ENCODE measurements at places on chromosomes 6 and 20.

DNA sequence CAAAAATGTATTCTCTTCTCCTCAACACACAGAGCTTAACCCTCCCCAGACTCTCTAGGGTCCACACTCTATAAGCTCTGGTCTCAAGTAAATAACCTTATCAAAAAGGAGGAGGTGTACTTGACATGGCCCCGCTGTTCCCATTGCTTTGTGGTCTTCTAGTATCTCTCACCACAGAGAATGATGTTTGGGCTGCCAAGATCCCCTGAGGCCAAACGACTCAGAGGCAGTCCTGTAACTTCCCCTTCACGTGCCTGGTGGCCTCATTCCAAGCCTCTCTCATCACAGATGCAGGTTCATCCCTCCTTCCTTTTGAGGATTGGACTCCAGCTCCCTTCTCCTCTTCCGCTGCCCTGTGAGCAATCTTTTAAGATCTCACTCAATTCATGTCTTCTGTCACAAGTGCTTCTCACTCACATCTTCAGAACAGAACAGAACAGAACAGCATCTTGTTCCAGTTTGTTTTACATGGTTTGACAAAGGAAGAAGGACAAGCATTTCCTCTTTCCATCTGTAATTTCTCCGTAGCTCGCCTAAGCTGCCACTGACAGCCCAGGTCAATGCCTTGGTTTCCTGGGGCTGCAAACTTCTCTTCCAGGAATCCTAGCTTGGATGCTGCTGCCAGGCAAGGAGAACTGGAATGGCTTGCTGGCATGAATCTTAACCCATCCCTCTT is 541.5 kb downstream of the CD83 start:
- DNase-seq: no peak

DNA sequence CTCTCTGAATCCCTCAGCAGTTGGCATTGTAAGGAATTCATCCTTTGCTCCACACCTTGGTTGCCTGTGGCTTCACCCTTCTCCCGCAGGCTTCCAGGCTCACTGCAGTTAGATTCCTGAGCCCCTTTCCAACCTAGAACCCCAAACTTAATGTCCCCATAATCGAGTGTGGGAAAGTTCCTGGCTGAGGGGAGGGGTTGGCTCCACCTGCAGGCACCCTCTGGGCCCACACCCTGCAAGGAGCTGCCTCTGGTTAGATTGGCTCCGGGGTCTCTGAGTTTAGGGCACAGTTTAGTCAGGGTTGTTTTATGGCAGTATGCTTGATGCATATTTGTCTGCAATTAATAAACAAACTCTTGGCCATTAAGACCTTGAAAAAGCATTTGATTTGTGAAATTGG is 63.4 kb downstream of the MTHFD1L start:
- DNase-seq: no peak

DNA sequence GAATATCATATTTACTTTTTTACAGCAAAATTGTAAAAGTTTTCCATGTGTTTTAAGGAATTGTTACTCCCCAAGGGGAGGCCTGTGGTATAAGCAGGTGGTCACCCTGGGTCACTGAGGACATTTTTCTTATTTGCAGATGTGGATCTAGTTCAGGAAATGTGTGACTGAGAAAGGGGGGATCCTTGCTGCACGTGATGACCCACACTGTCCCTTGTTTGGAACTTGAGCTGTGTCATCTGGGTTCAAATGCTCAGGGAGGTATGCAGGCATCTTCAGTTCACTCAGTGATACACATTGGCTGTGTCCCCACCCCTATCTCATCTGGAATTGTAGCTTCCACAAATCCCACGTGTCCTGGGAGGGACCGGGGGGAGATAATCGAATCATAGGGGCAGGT is 431.9 kb upstream of the CDH4 start:
- no peak for DNase-seq

DNA sequence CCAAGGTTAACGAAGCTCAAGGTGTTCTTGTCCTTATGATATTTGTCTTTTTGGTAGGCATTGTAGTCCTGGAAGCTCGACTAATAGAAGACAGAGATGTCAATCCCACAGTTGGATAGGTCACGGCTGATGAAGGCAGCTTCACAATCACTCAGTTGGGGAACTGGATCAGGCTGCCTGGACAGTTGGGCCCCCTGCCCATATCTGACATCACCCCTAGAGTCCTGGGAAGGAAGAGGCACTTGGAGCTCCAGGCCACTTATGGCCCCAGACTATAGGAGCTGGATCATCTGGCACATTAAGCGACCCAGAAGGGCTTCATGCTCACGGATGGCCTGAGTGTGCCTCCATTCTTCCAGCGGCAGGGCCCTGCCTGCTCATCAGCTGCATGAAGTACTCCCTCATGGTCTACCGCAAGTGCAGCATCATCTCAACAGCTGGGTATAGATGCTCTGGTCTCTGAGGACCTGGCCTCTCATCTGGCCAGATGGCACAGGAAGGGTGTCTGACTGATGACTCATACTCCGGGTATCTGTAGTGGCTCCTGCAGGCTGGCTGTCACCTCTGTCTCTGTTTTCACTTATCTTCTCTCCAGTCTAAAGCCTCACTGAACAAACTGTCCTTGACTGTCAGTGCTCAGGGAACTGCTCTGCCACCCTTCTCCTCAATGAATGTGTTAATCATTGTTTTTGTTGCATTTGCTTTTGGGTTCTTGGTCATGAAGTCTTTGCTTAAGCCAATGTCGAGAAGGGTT is 29.2 kb upstream of the SSR1 start:
- DNase-seq: peak; percentile 1

- no peak for DNase-seq
Measured at GRCh38 chr6:168319279-168320111, at the start of gene DACT2. DACT2 (minus strand) TSS chr6:168319777; CDS start chr6:168319633, 144 bp downstream.

DNA sequence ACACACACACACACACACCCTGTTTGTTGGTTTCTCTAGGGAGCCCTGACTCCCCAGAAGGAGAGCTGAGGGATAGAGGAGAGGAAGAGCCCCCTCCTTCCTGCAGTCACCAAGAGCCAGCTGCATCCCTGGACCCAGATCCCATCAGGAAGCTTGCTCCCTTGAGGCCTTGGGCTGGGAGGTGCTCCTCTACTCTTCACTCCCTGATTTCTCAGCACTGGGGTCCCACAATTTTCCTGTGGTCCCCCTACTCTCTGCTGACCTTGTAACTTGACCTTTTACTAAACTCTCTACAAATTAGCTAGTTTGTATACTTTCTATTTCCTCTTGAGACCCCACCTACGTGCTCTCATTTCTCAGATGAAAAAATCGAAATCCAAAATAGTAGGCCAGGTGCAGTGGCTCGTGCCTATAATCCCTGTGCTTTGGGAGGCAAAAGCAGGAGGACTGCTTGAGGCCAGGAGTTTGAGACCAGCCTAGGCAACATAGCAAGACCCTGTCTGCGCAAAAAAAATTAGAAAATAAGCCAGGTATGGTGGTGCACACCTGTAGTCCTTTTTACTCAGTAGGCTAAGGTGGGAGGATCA is 5.0 kb upstream of the OCSTAMP start:
- no peak for DNase-seq

DNA sequence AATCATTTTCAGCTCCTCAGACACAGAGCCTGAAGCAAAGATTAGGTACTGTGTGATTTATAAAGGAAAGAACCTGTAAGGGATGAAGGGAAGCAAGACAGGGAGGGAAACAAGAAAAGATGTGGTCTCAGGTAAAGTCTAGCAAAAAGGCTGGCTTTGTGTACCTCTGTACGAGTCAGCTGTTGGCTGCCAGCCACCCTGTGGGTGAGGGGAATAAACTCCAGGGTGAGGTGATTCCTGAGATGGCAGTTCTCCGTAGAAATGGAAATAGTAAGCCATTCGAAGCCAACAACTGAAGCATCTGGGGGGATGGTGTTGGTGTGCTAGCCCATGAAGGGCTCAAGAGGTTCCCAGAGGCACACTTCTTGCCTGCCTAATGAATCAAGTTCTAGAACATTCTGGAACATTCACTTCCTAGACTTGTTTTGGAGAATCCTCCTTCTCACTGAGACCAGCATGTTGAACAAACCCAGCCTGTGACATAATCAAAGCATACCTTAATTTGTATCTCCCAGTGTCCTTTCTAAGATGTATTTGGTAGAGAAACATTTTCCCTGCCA is 10.6 kb upstream of the TTPAL start:
- no peak for DNase-seq

DNA sequence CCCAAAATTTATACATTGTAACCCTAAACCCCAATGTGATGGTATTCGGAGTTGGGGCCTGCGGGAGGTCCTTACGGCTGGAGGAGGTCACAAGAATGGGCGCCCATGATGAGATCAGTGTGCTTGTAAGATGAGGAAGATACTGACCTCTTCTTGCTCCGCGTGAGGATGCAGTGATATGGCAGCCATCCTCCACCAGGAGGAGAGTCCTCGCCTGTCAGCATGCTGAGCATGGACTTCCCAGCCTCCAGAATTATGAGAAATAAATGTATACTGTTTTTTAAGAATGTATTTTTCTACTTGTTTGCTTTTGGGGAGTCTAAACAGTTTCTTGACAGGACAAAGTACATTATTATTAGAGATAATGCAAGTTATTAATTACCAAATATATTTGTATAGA is 8.7 kb upstream of the SYNDIG1 start:
- DNase-seq: no peak
